Stomach (tissue), 19 donors: ENCODE measurements at places on chromosomes 12 and 14. TPM values are rescaled to one million over a fixed set of nuclear protein-coding genes. Genes with fewer than 3 reads are reported as not detected.

GRCh38 chr12:40022850-40023249, 83.0 kb downstream of the SLC2A13 start:
- DNase-seq = no peak
- H3K27ac ChIP-seq = no peak overlapping the region
- H3K36me3 ChIP-seq = no peaks in the 10 kb centered on the region
- no peaks in the 10 kb centered on the region for H3K27me3 ChIP-seq
- H3K4me3 ChIP-seq = no peak overlapping the region

DNA sequence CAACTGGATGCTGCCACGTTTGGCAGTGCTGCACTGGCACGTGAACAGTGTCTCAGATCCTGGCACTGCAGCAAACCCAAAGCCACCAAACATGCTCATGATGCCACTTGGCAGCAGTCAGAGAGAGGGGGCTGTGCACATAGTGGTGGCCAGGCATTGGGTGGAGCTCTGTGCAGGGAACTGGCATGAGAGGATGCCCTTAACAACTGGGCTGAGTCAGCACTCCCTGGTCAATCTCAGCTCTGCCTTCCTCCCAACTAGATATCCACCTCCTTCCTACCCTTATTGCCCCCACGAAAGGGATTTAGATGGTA, 37.0 kb downstream of the ZFHX2 start:
- H3K4me1 ChIP-seq = peaks cover 4% of the 10 kb centered on the region
- H3K27ac ChIP-seq = no peak overlapping the region
- no peaks in the 10 kb centered on the region for H3K36me3 ChIP-seq
- no peak for DNase-seq

DNA sequence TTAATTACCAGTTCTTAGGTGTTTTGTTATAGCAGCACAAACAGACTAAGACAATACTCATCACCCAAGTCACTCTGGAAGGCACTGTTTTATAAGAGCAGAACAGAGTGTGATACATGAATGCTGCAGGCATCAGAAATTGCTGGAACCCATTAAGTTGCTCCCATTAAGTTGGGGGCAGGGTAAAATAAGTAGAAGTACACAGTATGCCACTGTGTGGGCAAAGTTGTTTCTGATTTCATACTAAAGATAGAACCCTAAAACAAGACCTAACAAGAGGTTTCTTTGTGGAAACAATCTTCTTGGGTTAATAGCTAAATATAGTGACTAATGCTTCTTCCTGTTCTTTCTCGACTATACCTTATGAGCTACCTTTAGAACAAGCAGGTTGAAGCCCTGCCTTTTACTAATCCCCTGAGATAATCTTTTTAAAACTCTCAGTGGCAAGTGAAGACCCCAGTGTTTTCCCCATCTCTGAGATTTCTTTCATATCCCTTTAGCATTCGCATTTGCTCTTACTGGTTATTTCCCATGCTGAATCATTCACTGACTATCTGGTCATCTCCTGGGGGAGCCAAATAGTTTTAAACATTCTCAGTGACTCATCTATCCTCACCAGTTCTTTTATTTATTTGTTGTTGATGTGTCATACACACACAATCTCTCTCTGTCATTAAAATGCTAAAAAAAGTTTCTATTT, 52.3 kb downstream of the SOCS2 start:
- H3K4me1 ChIP-seq = no peaks in the 10 kb centered on the region
- no peak overlapping the region for H3K27ac ChIP-seq
- no peaks in the 10 kb centered on the region for H3K36me3 ChIP-seq
- DNase-seq = no peak
- H3K27me3 ChIP-seq = no peaks in the 10 kb centered on the region

DNA sequence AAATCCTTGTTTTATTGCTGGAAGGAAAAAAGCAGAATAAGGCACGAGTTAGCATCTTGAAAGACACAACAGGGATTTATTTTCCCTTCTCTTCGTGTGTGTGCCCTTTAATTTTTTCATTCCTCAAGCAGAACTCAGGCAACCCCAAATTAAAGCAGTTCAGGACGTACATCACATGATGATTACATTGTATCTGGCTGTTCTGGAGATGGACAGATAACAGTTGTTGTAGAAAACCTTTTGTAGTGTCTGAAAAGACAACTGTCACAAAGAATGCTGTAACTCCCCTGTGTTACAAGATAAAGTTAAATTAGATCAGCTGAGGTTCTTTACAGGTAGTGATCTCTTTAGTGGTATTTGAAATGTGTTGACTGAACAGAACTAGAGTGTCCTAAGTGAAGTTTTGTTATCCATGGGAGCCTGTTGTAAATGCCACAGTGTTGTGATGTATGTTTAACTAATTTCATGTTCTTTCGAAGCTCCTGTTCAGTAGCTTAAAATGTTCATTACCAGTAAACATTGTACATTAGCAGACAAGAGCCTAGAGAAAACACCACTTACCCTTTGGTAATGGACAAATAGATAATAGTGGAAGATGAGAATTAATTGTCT, 58.5 kb downstream of the TMTC2 start:
- H3K36me3 ChIP-seq = no peaks in the 10 kb centered on the region
- DNase-seq = no peak
- H3K4me1 ChIP-seq = peaks cover 5% of the 10 kb centered on the region
- H3K4me3 ChIP-seq = no peak overlapping the region

DNA sequence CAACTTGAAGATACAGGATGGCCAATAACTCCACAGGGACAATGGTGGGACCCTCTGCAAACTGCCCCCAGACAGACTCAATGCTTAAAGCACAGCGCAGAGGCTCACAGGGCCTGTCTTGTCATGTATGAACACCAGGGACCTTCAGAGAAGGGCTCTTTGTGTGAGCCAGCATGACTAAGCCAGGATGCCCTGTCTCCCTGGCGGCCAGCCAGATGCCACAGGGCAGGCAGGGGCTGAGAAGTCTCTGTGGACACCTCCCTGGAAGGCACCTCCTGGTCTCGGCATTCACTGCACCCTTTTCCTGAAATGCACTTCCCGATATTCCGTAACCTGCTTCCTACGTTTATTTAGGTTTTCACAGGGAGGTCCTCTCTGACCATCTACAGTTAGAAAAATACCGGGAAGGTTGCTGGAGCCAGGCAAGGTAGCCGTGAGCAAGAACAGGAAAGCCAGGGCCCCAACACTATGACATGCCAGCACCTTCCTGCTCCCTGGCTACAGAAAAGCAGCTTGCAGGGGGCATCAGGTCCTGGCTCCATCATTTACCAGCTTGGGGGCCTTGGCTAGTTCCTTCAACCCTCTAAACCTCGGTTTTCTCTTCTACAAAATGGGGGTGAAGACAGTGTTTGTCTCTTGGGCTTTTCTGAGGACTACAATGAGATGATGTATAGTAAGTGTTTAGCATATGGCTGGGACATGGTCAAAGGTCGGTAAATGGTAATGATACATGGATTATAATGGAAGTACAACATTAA, 65.0 kb downstream of the PITPNM2 start:
- no peaks in the 10 kb centered on the region for H3K27me3 ChIP-seq
- no peaks in the 10 kb centered on the region for H3K36me3 ChIP-seq
- H3K27ac ChIP-seq = no peak overlapping the region

DNA sequence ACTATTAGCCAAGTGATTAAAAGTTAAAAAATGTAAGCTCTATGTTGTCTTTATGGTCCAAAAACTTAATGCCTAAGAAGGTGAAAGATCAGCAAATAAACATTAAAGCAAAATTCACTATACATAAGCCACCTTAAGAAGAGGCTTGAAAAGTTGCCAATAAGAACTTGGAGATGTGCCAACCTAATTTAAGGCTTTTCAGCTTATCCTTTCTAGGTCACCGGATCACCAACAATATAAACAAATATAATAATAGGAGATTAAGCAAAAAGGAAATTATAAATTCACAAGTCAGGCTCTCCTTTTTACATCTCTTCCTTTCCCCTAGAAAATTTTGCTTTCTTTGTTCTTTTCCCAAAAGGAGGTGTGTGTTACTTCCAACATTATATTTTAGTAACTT, 30.9 kb downstream of the SLC2A3 start:
- no peak overlapping the region for H3K27ac ChIP-seq
- peaks cover 26% of the 10 kb centered on the region for H3K4me1 ChIP-seq
- no peaks in the 10 kb centered on the region for H3K36me3 ChIP-seq
- no peak overlapping the region for H3K4me3 ChIP-seq
- no peaks in the 10 kb centered on the region for H3K27me3 ChIP-seq

- peaks cover 16% of the 10 kb centered on the region for H3K4me1 ChIP-seq
- no peaks in the 10 kb centered on the region for H3K36me3 ChIP-seq
- DNase-seq = no peak
- peak overlapping the region; percentile 52 for H3K27ac ChIP-seq
- no peak overlapping the region for H3K4me3 ChIP-seq
- no peaks in the 10 kb centered on the region for H3K27me3 ChIP-seq
Observed at GRCh38 chr12:75705749-75706711, 194.6 kb upstream of the KRR1 start.

DNA sequence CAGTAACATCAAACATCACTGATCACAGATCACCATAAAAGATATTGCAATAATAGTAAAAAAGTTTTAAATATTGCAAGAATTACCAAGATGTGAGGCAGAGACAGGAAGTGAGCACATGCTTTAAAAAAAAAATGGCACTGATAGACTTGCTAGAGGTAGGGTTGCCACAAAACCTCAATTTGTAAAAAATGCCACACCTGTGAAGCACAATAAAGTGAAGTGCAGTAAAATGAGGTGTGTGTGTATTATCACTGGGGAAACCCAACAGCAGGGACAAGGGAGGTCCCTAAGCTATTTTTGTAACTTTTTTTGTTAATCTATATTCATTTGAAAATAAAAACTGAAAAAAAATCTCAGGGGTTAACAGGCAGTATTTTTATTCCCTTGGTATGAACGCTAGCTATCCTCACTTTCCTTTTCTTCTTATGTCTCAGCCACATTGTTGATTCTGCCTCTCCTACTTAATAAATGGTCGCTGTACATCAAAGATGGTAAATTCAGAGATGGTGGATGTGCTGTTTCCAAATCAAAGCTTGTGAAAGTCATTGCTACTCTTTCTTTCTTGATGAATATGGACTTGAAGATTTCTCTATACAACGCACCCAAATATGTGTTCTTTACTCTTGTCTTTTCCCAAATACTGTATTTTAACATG, 14.0 kb upstream of the KLRD1 start:
- H3K36me3 ChIP-seq = no peaks in the 10 kb centered on the region
- peak; percentile 36 for DNase-seq
- no peak overlapping the region for H3K4me3 ChIP-seq
- H3K4me1 ChIP-seq = no peaks in the 10 kb centered on the region
- H3K27me3 ChIP-seq = no peaks in the 10 kb centered on the region

GRCh38 chr14:28361486-28361885, 405.1 kb upstream of the FOXG1 start:
- no peak overlapping the region for H3K4me3 ChIP-seq
- no peak for DNase-seq
- no peaks in the 10 kb centered on the region for H3K36me3 ChIP-seq
- no peaks in the 10 kb centered on the region for H3K4me1 ChIP-seq

DNA sequence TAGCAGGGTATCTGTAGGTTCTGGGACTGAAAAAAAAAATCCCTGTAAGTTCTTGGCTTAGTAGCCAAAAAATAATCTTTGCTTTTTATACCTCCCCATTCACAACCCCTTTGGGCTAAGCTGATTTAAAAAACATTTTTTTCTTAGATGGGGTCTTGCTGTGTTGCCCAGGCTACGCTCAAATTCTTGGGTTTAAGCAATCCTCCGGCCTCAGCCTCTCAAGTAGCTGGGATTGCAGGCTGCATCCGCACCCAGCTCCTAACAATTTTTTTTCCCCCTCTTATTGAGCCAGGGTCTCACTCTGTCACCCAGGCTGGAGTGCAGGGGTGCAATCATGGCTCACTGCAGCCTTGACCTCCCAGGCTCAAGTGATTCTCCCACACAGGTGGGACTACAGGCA, 9.1 kb upstream of the ISM2 start:
- no peaks in the 10 kb centered on the region for H3K27me3 ChIP-seq
- no peaks in the 10 kb centered on the region for H3K4me1 ChIP-seq
- no peak overlapping the region for H3K27ac ChIP-seq
- peaks cover 71% of the 10 kb centered on the region for H3K36me3 ChIP-seq

GRCh38 chr12:75631831-75632230, 120.4 kb upstream of the KRR1 start:
- H3K4me1 ChIP-seq = no peaks in the 10 kb centered on the region
- H3K36me3 ChIP-seq = no peaks in the 10 kb centered on the region
- peak; percentile 15 for DNase-seq
- H3K27me3 ChIP-seq = no peaks in the 10 kb centered on the region
- no peak overlapping the region for H3K4me3 ChIP-seq

- no peak overlapping the region for H3K27ac ChIP-seq
- no peaks in the 10 kb centered on the region for H3K27me3 ChIP-seq
Observed at GRCh38 chr12:131436922-131437705, 273.8 kb upstream of the SFSWAP start.

GRCh38 chr14:23877111-23877510, 76.5 kb upstream of the DHRS4 start:
- no peaks in the 10 kb centered on the region for H3K27me3 ChIP-seq
- no peak for DNase-seq
- no peak overlapping the region for H3K4me3 ChIP-seq
- H3K36me3 ChIP-seq = no peaks in the 10 kb centered on the region

DNA sequence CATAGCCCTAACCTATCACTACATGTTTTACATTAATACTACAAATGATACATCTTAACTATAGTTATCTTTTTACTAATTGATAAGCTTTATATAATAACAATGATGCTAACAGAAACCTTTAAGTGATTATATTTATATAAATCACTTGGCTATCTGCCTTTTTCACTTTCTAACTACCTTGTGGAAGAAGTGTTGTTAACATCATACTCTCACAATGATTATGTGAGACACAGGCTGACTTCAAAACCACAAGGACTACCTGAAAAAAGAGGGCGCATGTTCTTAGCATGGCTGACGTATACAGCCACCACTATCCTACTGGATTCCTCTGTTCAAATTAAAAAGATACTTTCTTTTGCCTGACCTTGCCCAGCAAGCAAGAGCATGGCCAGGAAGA, 135.3 kb upstream of the SOX5 start:
- no peak overlapping the region for H3K27ac ChIP-seq
- H3K4me1 ChIP-seq = no peaks in the 10 kb centered on the region
- no peak for DNase-seq
- no peaks in the 10 kb centered on the region for H3K27me3 ChIP-seq
- no peaks in the 10 kb centered on the region for H3K36me3 ChIP-seq
- no peak overlapping the region for H3K4me3 ChIP-seq

DNA sequence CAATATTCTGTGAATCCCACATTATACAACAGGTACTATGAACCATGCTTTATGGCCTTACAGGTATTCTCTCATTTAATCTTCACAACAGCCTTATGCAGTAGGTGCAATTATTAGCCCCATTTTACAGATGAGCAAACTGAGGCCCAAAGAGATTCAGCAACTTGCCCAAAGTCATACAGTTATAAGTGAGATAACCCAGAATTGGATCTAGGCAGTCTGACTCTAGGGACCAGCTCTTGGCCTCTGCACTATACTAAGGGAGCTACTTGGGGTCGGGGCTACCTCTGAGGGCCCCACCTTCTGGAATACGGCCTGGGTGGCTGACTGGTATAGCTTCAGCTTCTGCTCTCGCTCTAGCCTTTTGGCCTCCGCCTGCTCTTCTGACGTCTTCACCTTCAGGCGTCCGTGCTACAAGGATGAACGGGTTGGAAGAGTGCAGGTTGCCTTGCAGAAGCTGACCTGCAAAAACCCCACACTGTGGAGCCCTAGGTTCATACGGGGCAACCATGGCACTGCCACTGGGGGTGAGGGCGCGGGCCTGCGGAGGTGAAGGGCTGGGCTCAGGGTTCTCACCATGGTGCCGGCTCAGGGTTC, 762 bp downstream of the RABGGTA start:
- peaks cover 18% of the 10 kb centered on the region for H3K4me1 ChIP-seq
- peaks cover 45% of the 10 kb centered on the region for H3K36me3 ChIP-seq
- peak overlapping the region; percentile 94 for H3K27ac ChIP-seq
- DNase-seq = no peak
- no peaks in the 10 kb centered on the region for H3K27me3 ChIP-seq

SUDS3 gene
- total RNA-seq = 122 TPM

CTSG gene
- total RNA-seq = 7.5 TPM

PMCH gene
- total RNA-seq = not detected

TAS2R7 gene
- total RNA-seq = not detected
